ENCODE measurements at places on chromosomes 5 and 9.

DNA sequence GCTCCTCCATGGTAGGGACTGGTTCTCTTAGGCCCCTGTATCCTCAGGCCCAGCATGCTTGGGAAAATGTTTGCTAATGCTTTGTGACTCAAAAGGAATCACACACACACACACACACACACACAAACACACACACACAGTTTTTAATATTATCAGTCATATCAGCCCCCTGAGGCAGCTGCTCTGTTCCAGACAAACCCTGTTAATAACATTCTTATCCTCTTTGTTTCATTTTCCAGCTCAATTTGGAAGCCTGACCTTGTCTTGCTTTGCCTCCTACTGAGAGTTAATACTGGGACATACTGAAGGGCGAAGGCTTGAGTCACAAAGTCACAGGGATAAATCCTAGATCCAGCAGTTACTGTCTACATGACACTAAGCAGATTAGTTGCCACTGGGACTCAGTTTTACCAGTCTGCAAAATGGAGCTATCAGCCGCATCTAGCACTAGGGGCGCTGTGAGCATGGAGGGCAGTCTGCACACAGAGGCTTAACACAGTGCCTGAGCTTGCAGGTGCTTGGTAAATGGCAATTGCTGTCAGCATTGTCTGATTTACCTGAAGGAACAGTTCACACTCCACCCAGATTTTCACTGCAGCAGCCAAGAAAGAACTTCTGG lies 37.1 kb upstream of the KCNMB1 start:
- H3K27me3 ChIP-seq: peaks cover 14% of the 10 kb centered on the region
- DNase-seq: no peak
- no peaks in the 10 kb centered on the region for H3K36me3 ChIP-seq
- H3K27ac ChIP-seq: no peak overlapping the region
- H3K4me1 ChIP-seq: no peaks in the 10 kb centered on the region

DNA sequence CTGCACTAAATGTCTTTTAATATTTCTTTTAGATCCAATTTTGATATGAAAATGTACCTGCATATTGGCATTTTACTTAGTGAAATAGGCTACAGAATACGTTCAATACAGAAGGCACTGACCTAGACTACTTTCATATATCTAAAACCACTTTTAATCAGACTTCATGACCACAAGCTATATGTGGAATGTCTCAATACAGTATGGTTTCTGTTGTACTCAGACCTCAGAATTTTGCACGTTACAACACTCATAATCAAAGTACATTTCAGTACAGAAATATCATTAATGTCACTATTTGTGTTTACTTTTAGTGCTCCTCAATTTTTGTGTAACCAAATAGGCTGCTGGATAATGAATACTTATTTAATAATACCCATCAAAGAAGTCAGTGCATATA lies 74.8 kb downstream of the MEF2C start:
- H3K4me3 ChIP-seq: no peak overlapping the region
- H3K27ac ChIP-seq: no peak overlapping the region
- H3K4me1 ChIP-seq: no peaks in the 10 kb centered on the region
- DNase-seq: no peak

- H3K4me1 ChIP-seq: peaks cover 59% of the 10 kb centered on the region
- DNase-seq: no peak
- H3K27me3 ChIP-seq: no peaks in the 10 kb centered on the region
- peaks cover 86% of the 10 kb centered on the region for H3K36me3 ChIP-seq
Observed at GRCh38 chr5:172105811-172106210, 82.2 kb downstream of the STK10 start.

DNA sequence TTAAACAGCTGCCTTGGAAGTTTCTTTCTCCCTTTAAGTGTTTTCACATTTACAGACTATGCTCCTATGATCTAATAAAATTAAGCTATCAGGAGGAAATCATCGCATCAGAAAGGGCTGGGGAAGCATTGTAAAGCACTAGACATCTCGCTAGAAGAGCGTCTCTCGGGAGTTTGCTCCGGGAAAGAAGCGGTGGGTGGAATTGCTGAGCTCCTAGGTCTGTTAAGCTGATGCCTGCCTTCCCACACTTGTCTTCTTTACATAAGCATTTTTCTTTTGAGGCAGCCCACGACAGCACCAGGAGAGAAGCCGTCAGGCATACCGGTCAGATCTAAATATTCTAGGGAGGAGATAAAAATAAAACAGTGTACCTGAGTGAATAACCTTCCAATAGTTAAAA lies 541.7 kb upstream of the TUSC1 start:
- H3K27me3 ChIP-seq: no peaks in the 10 kb centered on the region
- no peak for DNase-seq
- no peak overlapping the region for H3K4me3 ChIP-seq
- no peaks in the 10 kb centered on the region for H3K36me3 ChIP-seq
- H3K27ac ChIP-seq: no peak overlapping the region

GRCh38 chr9:131187957-131188356 lies 62.6 kb downstream of the NUP214 start:
- no peak overlapping the region for H3K27ac ChIP-seq
- H3K36me3 ChIP-seq: peaks cover 43% of the 10 kb centered on the region
- no peaks in the 10 kb centered on the region for H3K4me1 ChIP-seq
- DNase-seq: no peak
- no peaks in the 10 kb centered on the region for H3K27me3 ChIP-seq

- H3K27ac ChIP-seq: no peak overlapping the region
- H3K4me3 ChIP-seq: no peak overlapping the region
- H3K4me1 ChIP-seq: peaks cover 2% of the 10 kb centered on the region
Observed at GRCh38 chr5:40746703-40747102, 9.1 kb downstream of the TTC33 start.

GRCh38 chr5:173699966-173700365 lies 83.5 kb upstream of the BOD1 start:
- no peak overlapping the region for H3K27ac ChIP-seq
- H3K4me3 ChIP-seq: no peak overlapping the region
- no peaks in the 10 kb centered on the region for H3K4me1 ChIP-seq
- no peak for DNase-seq
- H3K27me3 ChIP-seq: no peaks in the 10 kb centered on the region

GRCh38 chr9:132239518-132239917 lies 77.7 kb downstream of the NTNG2 start:
- H3K4me3 ChIP-seq: no peak overlapping the region
- no peak overlapping the region for H3K27ac ChIP-seq
- DNase-seq: no peak
- peaks cover 20% of the 10 kb centered on the region for H3K4me1 ChIP-seq

DNA sequence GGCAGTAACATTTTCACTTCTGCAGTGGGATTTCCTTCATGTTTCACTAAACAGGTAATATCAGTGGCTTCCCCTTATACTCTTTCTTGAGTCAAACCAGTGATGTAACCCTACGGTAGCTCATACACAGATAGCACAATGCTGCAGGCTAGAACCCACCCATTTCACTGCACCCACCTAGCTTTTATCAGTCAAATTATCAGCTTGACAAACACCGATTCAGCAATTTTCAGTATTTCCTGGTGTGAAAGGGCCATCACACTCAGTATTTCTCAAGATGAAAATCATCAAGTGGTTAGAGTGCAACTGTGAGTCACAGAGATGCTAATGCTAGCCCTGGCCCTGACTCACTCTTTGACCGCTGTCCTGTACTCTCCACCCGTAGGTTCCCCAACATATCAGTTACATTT lies 242.3 kb upstream of the PTGER4 start:
- DNase-seq: peak; percentile 37
- H3K36me3 ChIP-seq: peaks cover 35% of the 10 kb centered on the region
- no peaks in the 10 kb centered on the region for H3K27me3 ChIP-seq
- H3K4me3 ChIP-seq: no peak overlapping the region
- peak overlapping the region; percentile 83 for H3K27ac ChIP-seq

DNA sequence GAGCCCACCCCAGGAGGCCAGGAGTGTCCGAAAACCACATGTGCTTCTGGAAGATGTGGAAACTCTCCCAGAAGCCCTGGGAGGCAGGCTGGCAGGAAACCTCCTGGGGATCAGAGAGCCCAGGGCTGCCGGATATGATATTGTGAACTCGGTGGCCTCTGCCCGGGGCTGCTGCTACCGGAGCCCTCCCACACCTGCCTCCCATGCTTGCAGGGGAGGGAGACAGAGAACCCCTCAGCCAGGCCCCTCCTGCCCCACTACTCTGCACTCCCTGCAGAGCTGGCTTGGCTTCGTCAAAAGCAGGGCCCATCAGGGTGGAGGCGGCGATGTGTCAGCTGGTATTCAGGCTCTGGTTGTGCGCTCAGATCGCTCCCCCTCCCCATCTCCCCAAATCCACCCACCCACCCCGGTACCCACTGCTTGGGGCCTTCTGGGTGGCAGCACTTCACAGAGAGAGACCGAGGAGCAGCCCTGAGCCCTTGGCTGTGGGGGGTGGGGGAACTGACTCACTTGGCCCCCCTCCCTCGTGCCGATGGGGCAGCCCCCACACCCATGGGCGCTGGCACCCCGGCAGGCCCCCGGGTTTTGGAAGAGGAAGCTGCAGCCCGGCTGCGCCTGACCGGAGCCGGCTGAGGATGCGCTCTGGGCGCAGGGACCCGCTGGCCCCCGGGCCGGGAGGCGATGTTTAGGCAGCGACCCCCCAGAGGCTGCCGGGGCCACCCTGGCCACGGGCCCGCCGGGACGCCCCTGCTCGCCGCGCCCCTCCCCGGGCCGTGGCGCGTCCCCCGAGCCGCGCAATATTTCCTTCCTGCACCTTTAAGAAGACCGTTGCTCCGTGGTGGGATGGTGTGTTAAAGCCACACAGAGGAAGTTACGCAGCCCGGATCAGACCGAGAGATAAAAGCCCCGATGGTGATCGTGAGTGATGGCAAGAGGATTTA lies 786 bp upstream of the NTNG2 start:
- peaks cover 15% of the 10 kb centered on the region for H3K4me1 ChIP-seq
- H3K27ac ChIP-seq: peak overlapping the region; percentile 86
- H3K36me3 ChIP-seq: peaks cover 3% of the 10 kb centered on the region
- H3K27me3 ChIP-seq: peaks cover 57% of the 10 kb centered on the region

- DNase-seq: no peak
- H3K27ac ChIP-seq: no peak overlapping the region
- no peaks in the 10 kb centered on the region for H3K4me1 ChIP-seq
- H3K36me3 ChIP-seq: no peaks in the 10 kb centered on the region
- H3K4me3 ChIP-seq: no peak overlapping the region
Observed at GRCh38 chr5:2003206-2003605, 120.5 kb upstream of the IRX4 start.

DNA sequence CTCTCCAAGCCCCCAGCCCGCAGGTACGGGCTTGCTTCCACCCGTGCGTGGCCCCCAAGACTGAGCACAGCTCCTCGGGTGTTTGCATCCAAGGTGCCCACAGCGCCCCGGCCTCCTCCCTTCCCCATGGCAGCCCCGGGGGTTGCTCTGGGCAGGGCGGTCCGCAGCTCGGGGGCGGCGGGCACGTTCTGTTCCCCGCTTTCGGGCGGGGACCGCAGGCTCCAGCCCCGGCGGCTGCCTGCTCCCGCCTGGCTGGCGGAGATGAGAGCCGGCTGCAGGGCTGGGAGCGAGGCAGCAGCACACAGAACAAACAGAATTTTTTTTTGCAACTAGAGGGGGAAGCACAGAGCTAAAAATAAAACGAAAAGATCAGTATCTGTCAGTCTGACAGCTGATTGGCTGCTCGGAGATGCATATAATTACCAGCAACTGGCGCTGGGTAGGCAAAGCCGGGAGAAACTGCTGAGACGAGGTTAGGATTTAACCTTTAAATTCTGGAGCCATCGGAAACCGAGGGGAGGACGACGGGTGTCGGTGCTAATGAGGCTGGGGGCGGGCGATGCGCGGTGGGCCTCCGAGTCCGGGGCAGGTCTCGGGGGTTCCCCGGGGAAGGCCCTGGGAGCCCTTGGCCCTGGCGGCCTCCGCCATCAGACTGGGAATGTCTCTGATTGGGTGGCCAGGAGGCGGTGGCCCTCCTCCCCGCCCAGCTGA lies 142.7 kb upstream of the IER5L start:
- H3K4me3 ChIP-seq: peak overlapping the region; percentile 66
- peak overlapping the region; percentile 83 for H3K27ac ChIP-seq
- no peaks in the 10 kb centered on the region for H3K36me3 ChIP-seq
- DNase-seq: peak; percentile 71
- H3K4me1 ChIP-seq: peaks cover 18% of the 10 kb centered on the region

DNA sequence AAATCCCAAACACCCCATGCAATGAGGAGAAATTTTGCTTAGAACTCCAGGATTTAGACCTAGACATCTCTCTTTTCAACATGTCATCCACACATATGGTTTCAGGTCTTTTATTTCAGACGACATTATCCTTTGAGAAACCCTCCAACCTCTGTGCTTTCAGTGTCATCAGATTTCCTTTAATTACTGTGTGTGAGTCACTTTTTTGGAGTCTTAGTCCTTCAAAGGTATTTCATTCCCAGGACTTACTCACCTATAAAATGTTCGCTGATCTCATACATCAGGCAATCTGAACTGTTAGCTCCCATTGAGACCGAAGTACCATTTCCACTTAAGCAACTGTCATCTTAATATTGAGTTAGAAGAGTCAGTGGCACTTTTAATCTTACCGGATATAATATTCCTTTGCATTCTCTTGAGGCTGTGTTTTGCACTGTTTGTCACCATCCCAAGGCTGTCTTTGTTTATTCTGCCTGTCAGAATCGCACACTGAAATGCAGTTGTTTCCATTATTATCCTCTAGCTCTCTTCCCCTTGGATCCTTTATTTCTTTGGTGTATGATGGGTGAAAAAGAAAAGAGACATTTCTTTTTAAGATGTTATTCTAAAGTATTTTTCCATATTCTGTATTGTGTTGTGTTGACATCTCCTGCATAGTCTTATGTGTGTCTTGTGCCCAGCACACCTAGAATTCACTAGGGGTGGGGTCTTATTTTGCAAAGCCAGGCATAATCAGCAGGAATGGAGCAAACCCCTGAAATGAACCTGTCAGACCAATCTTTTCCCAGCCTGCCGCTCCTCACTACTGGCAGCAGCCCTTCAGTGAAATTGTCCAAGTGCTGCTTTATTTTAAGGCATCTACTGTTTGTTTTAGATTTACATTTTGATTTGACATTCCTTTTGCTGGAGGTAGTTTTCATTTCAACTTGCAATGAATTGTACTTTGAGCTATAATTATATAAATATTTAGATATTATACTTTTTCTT lies 155.4 kb downstream of the PAM start:
- H3K4me3 ChIP-seq: no peak overlapping the region
- no peaks in the 10 kb centered on the region for H3K4me1 ChIP-seq
- H3K36me3 ChIP-seq: peaks cover 3% of the 10 kb centered on the region
- H3K27ac ChIP-seq: no peak overlapping the region

- DNase-seq: peak; percentile 49
- peak overlapping the region; percentile 41 for H3K4me3 ChIP-seq
- H3K27me3 ChIP-seq: peaks cover 44% of the 10 kb centered on the region
Observed at GRCh38 chr5:159310511-159310910, 19.8 kb downstream of the IL12B start.

- H3K27me3 ChIP-seq: peaks cover 16% of the 10 kb centered on the region
- H3K4me3 ChIP-seq: peak overlapping the region; percentile 85
- DNase-seq: no peak
- no peak overlapping the region for H3K27ac ChIP-seq
Observed at GRCh38 chr9:99825172-99826046, 3.7 kb downstream of the NR4A3 start.
